ENCODE measurements at places on chromosomes 3 and 15. TPM values are rescaled to one million over a fixed set of nuclear protein-coding genes. Genes with fewer than 3 reads are reported as not detected.

GRCh38 chr15:29773816-29774215 lies 48.5 kb downstream of the TJP1 start:
- no peak for DNase-seq
- H3K27me3 ChIP-seq: no peaks in the 10 kb centered on the region
- no peak overlapping the region for H3K4me3 ChIP-seq
- H3K36me3 ChIP-seq: no peaks in the 10 kb centered on the region

- DNase-seq: no peak
- H3K36me3 ChIP-seq: no peaks in the 10 kb centered on the region
- H3K4me1 ChIP-seq: peaks cover 23% of the 10 kb centered on the region
- H3K27me3 ChIP-seq: no peaks in the 10 kb centered on the region
- no peak overlapping the region for H3K27ac ChIP-seq
These were observed 10.6 kb upstream of the SLC9C1 start for GRCh38 chr3:112304611-112305010.

DNA sequence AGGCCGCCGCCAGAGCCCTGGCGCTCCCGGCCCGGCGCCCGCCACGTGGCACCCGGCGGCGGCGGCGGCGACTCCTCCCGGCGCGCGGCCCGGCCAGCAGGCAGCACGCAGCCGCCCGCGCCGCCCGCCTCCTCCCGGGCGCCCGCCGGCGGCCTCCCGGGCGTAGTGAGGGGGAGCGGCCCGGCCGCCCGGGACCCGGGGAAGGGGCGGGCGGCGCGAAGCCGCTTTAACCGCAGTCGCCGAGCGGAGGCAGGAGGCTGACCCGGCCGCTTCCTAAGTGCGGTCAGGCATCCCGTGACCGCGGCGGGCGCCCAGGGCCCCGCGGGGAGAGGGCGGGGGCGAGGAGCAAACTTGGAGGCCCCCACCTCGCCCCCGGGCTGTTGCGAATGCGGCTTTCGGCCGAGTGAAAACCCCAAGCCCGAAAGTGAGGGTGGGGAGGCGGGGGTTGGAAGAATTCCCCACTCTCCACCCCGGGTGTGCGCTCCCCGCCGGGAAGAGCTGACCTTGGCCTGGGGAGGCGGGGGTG lies 1.7 kb upstream of the HES1 start:
- no peaks in the 10 kb centered on the region for H3K36me3 ChIP-seq
- H3K4me3 ChIP-seq: peak overlapping the region; percentile 80

DNA sequence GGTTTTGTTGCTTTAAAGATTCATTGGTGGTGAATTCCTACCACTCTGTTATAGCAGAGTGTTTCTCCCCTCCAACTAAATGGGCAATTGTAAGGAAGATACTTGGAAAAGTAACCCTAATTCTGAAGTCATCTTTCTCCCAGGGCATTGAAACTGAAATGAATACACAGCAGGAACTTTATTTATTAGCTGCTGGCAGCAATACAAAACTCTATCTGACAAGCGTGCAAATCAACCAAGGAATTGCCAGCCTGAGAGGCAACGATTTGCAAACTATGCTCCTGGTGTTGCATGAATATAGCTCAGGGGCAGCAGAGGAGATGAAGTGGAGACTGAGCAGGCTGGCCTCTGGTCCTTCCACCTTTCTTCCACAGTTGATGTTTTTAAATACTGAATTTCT lies 48.9 kb downstream of the CD200R1 start:
- H3K4me3 ChIP-seq: no peak overlapping the region
- DNase-seq: no peak
- H3K36me3 ChIP-seq: no peaks in the 10 kb centered on the region

The ERICH6 gene
- not detected for total RNA-seq

The GOLGA8Q gene
- total RNA-seq: 15.8 TPM

- H3K4me1 ChIP-seq: no peaks in the 10 kb centered on the region
- no peak for DNase-seq
- no peak overlapping the region for H3K4me3 ChIP-seq
- no peak overlapping the region for H3K27ac ChIP-seq
- no peaks in the 10 kb centered on the region for H3K36me3 ChIP-seq
These were observed 58.0 kb downstream of the FRMD5 start for GRCh38 chr15:44136991-44137477.

GRCh38 chr3:54783611-54784010 lies 144.2 kb downstream of the LRTM1 start:
- H3K27me3 ChIP-seq: no peaks in the 10 kb centered on the region
- DNase-seq: no peak
- H3K27ac ChIP-seq: no peak overlapping the region
- H3K4me1 ChIP-seq: no peaks in the 10 kb centered on the region

GRCh38 chr15:32651229-32651837 lies 9.8 kb downstream of the SCG5 start:
- H3K4me1 ChIP-seq: no peaks in the 10 kb centered on the region
- H3K27ac ChIP-seq: no peak overlapping the region
- H3K4me3 ChIP-seq: no peak overlapping the region
- H3K27me3 ChIP-seq: no peaks in the 10 kb centered on the region

GRCh38 chr3:65855370-65856100 lies 183.2 kb downstream of the MAGI1 start:
- H3K27me3 ChIP-seq: no peaks in the 10 kb centered on the region
- H3K27ac ChIP-seq: no peak overlapping the region
- H3K4me1 ChIP-seq: peaks cover 9% of the 10 kb centered on the region
- no peaks in the 10 kb centered on the region for H3K36me3 ChIP-seq
- no peak overlapping the region for H3K4me3 ChIP-seq

- no peak overlapping the region for H3K27ac ChIP-seq
- DNase-seq: no peak
- no peaks in the 10 kb centered on the region for H3K36me3 ChIP-seq
- no peaks in the 10 kb centered on the region for H3K27me3 ChIP-seq
- no peaks in the 10 kb centered on the region for H3K4me1 ChIP-seq
- H3K4me3 ChIP-seq: no peak overlapping the region
These were observed 17.5 kb downstream of the DNAJB8 start for GRCh38 chr3:128449111-128449638.

DNA sequence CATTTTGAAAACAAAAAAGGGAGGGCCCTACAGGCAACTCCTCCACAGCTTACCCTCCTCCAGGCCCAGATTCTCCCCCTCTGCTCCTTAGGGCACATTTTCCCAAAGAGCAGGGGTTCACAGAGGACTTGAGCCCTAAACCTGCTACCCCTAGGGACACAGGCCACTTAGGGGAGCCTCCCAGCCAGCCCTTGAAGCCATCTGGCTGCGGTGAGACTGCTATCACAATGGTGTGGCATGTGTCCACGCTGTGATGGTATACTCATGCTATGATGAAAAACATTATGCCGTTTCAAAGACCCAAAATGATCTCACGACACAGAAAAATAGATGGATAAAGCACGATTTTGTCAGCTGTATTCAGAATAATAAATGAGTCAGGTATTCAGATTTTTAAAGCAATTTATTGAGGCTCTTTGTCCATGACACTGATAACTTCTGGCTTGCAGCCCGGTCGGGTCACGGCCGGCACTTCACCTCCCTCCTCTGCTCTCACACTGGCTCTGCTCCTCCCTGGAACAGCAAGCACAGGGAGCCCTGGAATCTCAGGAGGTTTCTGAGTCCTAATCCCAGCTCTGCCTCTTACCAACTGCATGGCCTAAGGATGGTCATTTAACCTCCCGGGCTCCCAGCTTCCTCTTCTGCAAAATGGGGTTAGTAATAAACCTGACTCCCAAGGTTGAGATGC lies 115.3 kb downstream of the MEGF11 start:
- H3K27me3 ChIP-seq: no peaks in the 10 kb centered on the region
- no peaks in the 10 kb centered on the region for H3K4me1 ChIP-seq
- DNase-seq: no peak
- no peak overlapping the region for H3K27ac ChIP-seq
- H3K36me3 ChIP-seq: no peaks in the 10 kb centered on the region

GRCh38 chr3:34066328-34066727 lies 267.9 kb downstream of the PDCD6IP start:
- peaks cover 9% of the 10 kb centered on the region for H3K4me1 ChIP-seq
- no peak for DNase-seq
- H3K27ac ChIP-seq: no peak overlapping the region

The SPRED1 gene
- total RNA-seq: 49.5 TPM

- H3K36me3 ChIP-seq: no peaks in the 10 kb centered on the region
- no peak overlapping the region for H3K27ac ChIP-seq
- H3K4me3 ChIP-seq: no peak overlapping the region
- H3K4me1 ChIP-seq: peaks cover 3% of the 10 kb centered on the region
- no peak for DNase-seq
These were observed 12.2 kb downstream of the CHST13 start for GRCh38 chr3:126536126-126536525.

- no peak for DNase-seq
- H3K36me3 ChIP-seq: no peaks in the 10 kb centered on the region
- H3K27ac ChIP-seq: no peak overlapping the region
- H3K27me3 ChIP-seq: no peaks in the 10 kb centered on the region
- no peak overlapping the region for H3K4me3 ChIP-seq
These were observed 24.9 kb upstream of the LRIG1 start for GRCh38 chr3:66525771-66526170.

- no peak overlapping the region for H3K27ac ChIP-seq
- DNase-seq: no peak
- H3K27me3 ChIP-seq: no peaks in the 10 kb centered on the region
- no peaks in the 10 kb centered on the region for H3K36me3 ChIP-seq
- H3K4me1 ChIP-seq: peaks cover 11% of the 10 kb centered on the region
These were observed 548.6 kb downstream of the MAGI1 start for GRCh38 chr3:65490114-65490513.

The EMC7 gene
- total RNA-seq: 49.0 TPM

DNA sequence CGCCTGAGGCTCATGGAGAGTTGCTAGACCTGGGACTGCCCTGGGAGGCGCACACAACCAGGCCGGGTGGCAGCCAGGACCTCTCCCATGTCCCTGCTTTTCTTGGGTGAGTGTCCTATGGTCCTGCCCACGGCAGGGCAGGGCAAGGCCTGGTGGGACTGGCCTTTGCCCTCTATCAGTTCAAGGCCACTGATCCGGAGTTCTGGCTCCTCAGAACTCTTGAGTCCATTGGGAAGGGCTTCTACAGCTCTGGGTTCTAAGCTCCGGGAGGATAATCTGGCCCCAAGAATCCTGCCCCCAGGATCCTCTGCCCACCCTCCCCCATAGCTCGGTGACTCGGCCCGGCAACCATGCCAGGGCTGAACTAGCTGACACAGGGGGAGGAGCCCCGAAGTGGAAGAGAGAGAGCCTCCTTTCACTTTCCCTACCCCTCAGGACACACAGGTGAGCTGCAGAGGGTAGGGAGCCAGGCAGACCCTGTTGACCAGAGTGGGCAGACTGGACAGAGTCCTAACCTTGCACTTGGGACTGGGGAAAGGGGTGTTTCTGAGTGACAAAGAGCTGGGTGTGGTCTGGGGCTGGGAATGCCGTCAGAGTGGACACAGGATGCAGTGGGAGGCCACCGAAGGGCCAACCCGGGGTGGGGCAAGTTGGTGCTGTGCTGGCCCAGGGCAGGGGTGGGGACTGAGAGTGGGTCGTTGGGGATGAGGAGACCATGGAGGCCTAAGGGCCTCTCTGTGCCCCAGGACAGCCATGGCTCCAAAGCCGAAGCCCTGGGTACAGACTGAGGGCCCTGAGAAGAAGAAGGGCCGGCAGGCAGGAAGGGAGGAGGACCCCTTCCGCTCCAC lies 664 bp downstream of the PARP3 start:
- peak overlapping the region; percentile 86 for H3K4me3 ChIP-seq
- peaks cover 12% of the 10 kb centered on the region for H3K4me1 ChIP-seq
- peak overlapping the region; percentile 94 for H3K27ac ChIP-seq
- H3K27me3 ChIP-seq: no peaks in the 10 kb centered on the region
- no peak for DNase-seq
- H3K36me3 ChIP-seq: no peaks in the 10 kb centered on the region

The GPR149 gene
- total RNA-seq: not detected

DNA sequence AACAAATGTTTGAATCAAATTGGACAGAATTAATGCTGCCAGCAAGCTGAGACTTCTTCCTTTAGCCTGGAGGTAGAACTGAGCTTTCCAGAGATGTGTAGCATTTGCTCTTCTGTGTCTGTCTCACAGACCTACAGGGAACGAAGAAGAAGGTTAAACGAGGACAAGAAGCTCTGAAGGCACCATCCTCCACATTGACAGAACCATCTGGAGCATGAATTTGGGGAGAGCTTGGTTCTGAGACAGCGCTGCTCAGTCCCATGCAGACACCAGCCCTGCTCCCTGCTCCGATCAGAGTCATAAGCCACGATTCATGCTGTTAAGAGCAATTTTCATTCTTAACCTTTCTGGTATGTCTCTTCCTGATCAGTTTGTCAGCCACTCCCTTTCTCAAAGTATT lies 7.7 kb upstream of the KY start:
- H3K4me1 ChIP-seq: peaks cover 2% of the 10 kb centered on the region
- H3K27me3 ChIP-seq: no peaks in the 10 kb centered on the region
- H3K27ac ChIP-seq: no peak overlapping the region
- no peak for DNase-seq
- H3K36me3 ChIP-seq: no peaks in the 10 kb centered on the region

The TTBK2 gene
- total RNA-seq: 22.3 TPM

- no peaks in the 10 kb centered on the region for H3K27me3 ChIP-seq
- no peak for DNase-seq
- no peaks in the 10 kb centered on the region for H3K36me3 ChIP-seq
- no peak overlapping the region for H3K4me3 ChIP-seq
- no peak overlapping the region for H3K27ac ChIP-seq
- H3K4me1 ChIP-seq: peaks cover 20% of the 10 kb centered on the region
These were observed 16.7 kb upstream of the EHD4 start for GRCh38 chr15:41988896-41989572.

DNA sequence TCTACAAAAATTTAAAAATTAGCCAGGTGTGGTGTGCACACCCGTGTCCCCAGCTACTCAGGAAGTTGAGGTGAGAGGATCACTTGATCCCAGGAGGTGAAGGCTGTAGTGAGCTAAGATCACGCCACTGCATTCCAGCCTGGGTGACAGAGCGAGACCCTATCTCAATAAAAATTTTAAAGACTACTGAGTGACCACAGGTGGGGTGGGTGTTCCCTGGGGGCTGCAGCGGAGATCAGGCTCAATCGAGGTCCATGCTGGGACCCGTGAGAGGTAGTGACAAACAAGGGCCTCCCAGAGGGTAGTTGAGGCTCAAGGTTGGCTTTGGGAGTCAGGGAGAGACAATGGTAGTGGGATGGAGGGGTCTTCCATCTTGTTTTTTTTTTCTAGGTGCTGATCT lies 38.9 kb upstream of the LIMD1 start:
- no peak overlapping the region for H3K4me3 ChIP-seq
- H3K27ac ChIP-seq: no peak overlapping the region
- H3K36me3 ChIP-seq: no peaks in the 10 kb centered on the region
- DNase-seq: no peak
- H3K27me3 ChIP-seq: no peaks in the 10 kb centered on the region

GRCh38 chr3:100540791-100541334 lies 48.4 kb downstream of the TMEM45A start:
- no peak overlapping the region for H3K4me3 ChIP-seq
- no peaks in the 10 kb centered on the region for H3K36me3 ChIP-seq
- no peaks in the 10 kb centered on the region for H3K27me3 ChIP-seq
- H3K27ac ChIP-seq: no peak overlapping the region
- no peak for DNase-seq

The NTRK3 gene
- total RNA-seq: 84.9 TPM

Measured in thoracic aorta (tissue), 2 donors.